ENCODE measurements at places on chromosomes 4 and X.

DNA sequence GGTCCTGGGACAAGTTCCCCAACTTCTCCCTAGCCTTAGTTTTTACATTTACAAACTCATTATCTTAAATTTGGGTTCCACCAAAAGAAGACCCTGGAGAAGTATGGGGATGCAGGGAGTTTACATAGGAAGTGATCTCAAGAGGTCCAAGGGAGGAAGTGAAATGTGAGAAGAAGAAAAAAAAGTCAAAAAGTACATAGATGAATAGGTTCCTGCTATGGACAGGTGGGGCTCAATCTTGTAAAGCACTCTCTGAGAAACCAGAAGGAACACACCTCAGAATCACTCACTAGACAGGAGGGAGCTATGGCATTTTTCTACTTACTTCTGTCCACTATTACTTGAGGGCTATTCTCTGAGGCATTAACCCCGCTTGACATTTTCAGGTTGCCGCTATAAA is 56.6 kb downstream of the ARHGAP6 start:
- no peak for DNase-seq

GRCh38 chrX:111355523-111356115 is 56.4 kb downstream of the DCX start:
- DNase-seq, result no peak

DNA sequence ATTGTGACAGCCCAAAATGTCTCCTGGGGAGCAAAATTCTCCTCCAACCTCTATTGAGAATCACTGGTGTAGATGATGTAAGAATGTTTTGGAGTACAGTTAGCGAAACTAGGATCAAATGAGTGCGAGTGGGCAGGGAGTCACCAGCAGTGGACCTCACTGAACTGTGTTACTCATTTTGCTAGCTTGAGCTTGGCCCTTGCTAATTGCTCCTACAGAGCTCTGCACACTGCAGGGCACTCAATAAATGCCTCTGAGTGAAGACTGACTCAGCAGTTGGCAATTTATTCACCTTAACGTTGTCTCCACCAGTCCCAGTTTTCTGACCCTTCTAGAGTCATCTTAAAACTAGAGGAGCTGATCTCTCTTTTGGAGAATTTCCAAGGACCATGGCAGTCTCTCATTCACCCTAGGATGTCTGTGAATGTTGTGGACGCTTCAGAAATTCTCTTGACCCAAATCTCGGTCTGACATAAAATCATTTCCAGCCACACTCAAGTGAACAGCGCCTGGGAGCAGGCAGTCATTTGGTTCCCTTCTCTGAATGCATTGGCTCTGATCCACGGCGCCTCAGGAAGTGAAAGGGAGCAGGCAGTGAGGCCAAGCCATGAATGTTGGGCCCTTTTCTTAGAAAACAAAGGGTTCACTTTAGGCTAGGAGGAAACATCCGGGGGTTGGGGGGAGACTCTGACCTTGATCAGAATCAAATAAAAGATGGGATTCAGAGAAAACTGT is 148.1 kb downstream of the NWD2 start:
- no peak for DNase-seq

- DNase-seq, result no peak
Observed at GRCh38 chr4:85152480-85152879, 186.0 kb upstream of the WDFY3 start.

GRCh38 chr4:55458164-55458563 is 62.4 kb downstream of the TMEM165 start:
- no peak for DNase-seq

GRCh38 chr4:144547678-144548298 is 98.2 kb upstream of the HHIP start:
- no peak for DNase-seq

Data from activated T-helper 1 cell treated with anti-CD3 and anti-CD28 coated beads, Interleukin-12 subunit alpha, Interleukin-12 subunit beta, Interleukin-2, Interleukin-4 antibody, amounts not matched to agents 30 ng/mL and 10 ng/mL and 1 ng/mL, durations not matched to agents 14 hours and 24 hours and 36 hours (primary cell).